ENCODE measurements at places on chromosomes 3 and 15.
A peak's percentile ranks its signal among the peaks of the same experiment; 100 is the strongest.

DNA sequence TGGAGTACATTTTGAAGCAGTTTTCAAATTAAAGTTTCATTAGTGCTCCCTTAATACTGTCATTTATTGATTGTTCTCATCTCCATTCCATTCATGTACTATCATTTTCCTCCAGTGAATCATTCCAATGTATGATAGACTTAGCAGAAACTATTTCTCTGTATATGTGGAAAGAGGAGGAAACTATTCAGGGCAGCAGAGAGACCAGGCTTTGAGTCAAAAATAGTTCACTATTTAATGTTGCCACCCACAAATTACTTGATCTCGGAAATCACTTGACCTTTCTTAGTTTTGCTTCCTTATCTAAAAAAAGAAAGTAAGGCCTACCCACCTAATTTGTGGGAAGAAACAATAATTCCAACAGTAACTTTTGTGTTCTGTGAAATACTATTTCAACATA is 610.5 kb upstream of the ZNF385D start:
- DNase-seq: no peak

DNA sequence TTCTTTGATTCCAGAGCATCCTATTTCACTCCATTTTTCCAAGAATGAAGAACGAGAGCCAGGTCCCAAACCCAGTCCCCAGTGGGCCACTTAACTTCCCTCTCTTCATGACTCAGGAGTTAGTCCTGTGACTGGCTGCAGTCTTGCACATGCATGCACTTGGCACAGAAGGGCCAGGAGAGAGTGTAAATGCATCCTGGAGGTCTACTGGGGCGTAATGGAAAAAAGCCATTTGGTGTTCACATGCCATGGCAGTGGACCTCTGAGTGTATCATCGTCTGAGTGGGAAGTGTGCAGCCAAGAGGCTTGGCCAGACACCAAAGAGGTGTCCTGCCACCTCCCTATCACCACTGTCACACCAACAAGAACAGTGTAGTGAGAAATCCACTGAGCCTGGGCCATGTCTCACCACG is 15.1 kb upstream of the RFTN1 start:
- no peak for DNase-seq

DNA sequence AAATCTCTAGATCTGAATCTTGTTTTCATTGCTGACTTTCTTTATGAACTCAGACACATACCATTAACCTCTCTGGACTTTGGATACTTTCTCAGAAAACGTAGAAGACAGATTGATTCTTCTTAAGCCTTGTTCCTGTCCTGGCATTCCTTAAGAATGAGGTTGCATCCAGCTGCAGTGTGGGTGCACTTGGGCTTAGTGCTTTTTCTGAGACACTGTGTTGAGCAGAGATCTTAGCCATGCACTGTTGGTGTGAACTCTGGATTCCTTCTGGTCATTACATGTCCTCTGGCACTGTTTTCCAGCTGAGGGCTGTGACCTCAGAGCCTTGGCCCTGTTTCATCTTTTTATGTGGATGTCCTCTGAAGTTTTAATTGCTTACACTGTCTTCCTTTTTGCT is 428.3 kb downstream of the CNTN4 start:
- no peak for DNase-seq

GRCh38 chr3:5078151-5078550 is 43.9 kb upstream of the ARL8B start:
- no peak for DNase-seq

- DNase-seq: peak; percentile 46
Observed at GRCh38 chr15:98548139-98548971, 100.0 kb upstream of the IGF1R start.

DNA sequence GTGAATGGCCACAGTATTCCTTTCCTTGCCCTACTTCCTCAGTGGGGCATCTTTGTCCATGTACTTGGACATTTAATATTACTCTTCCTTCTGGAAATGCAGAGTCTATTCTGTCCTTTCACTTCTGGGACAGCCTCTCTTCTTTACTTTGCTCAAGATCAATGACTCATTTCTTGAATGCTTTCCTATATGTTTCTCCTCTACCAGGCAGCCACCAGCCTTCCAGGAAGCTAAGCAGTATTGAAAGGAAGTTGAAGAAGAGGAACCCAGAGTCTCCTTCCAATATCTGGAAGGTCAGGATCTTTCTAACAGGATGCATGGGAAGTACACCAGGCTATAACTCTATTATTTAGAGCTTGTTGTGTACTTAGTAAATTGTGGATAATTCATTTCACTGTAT is 182.8 kb downstream of the CD47 start:
- no peak for DNase-seq

DNA sequence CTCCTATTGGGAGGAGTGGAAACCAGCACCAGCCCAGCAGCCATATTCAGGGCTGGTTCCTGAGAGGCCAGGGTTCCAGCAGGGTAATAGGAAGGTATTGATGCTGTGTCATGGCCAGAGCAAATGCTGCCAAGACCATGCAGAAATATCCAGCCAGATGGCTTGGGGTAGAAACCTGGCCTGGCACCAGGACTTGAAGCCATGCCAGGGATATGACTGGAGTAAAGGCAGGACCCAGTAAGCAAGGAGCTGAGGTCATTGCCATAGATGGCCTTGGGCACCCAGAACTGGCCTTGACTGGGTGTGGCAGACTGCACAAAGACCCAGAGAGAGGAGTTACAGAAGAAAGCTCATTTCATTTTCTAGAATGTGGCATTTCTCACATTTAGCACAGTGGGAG is 257.6 kb upstream of the GOLGA6L4 start:
- DNase-seq: peak; percentile 80

DNA sequence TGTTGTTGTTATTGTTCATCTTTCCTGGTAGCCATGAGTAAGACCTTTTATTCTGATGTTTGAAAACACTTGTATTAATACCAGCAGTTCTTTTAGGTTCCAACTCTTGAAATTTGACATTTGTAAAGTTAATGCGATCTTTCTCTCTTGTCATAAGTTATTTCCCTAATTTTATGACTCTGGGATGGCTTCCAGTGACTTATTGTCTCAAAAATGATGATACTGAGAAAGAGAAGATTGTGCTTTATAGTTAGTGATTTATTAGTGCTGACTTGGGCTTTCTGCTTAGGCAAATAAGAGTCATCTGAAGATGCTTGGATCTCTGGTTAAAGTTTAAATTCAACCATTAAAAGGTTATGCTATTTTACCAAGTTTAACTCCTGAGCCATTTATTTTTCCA is 715.2 kb downstream of the GRM7 start:
- no peak for DNase-seq

DNA sequence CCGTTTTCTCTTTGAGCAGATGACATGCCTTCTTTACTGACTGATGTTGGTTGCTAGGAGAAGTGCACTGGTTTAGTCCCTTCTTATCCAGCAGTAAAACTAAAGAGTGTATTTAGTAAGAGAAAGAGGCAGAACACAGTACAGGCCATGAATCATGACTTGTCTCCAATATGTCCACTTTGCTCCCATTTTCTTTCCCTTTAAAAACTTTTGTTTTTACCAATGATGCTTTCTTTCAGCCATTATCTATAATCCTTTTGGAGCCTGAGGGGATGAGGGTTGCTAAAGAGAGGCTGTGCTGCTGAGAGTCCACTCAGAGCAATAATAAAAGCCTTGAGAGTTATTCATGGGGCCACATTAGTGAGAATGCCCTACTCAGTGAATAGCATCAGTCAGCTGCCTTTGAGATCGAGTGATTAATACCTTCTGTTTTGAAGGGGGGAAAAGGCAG is 12.2 kb downstream of the ROBO2 start:
- DNase-seq: peak; percentile 48

DNA sequence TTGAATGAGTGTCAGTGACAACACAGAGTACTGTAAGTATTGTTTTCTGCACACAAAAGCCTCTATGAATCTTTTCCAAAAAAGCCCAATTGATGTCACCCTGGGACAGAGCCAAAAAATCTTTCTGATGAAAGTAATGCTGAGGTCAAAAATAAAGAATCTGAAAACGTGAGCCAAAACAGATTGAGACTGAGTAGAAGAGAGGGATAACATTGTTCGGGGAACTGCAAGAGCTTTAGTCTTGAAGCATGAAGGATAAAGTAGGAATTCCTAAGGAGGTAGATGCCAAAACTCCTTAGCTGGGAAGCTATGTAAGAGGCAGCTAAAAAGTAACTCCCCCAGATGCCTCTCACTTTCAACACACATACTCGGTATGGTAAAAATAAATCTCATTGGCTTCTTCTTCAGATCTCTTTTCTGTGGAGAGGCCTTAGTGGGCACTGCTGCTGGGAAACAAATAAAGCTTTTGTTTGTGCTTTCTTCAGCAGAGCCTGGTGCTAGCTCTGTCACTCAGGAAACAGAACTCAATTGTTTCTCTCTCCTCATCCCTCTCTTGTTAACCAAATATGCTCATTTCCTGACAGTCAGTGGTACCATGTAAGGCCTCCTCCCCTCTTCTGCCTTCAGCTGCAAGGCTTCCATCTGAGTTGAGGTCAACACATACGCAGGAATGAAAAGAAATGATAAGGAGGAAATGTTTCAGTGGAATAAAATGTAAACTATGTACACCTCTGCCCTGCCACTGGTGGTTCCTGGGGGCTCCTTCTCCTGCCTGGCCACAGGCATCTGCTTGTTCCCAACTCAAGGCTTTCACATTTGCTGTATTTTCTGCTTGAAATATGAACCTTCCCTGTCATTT is 58.1 kb downstream of the CD200 start:
- peak; percentile 3 for DNase-seq

GRCh38 chr3:29568355-29568754 is 287.5 kb downstream of the RBMS3 start:
- DNase-seq: no peak

DNA sequence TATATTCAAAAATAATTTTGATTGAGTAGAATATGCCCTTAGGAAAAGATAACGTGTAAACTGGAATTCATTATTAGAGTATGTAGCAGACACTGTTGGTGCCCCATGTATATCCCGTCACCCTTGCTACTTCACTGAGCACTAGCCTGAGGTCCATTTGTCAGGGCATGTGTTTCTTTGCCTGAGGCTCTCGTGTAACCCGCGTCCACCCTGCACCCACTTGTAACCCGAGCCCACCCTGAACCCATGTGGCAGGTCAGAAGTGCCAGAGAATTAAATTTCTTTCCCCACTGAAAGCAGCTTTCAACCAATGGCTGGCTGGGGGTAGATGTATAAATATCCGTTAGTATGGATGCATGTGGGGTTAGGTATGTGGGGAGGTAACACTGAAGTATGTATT is 474.2 kb upstream of the ZNF385D start:
- no peak for DNase-seq

- no peak for DNase-seq
Observed at GRCh38 chr15:38648121-38648843, 83.7 kb upstream of the RASGRP1 start.

- DNase-seq: peak; percentile 69
Observed at GRCh38 chr3:45246241-45246640, 20.2 kb upstream of the TMEM158 start.

GRCh38 chr3:45938864-45939263 is 4.4 kb upstream of the CXCR6 start:
- DNase-seq: peak; percentile 94

- DNase-seq: no peak
Observed at GRCh38 chr15:70582143-70582945, 181.0 kb downstream of the UACA start.

GRCh38 chr3:113113361-113113760 is 98.0 kb upstream of the BOC start:
- DNase-seq: no peak

DNA sequence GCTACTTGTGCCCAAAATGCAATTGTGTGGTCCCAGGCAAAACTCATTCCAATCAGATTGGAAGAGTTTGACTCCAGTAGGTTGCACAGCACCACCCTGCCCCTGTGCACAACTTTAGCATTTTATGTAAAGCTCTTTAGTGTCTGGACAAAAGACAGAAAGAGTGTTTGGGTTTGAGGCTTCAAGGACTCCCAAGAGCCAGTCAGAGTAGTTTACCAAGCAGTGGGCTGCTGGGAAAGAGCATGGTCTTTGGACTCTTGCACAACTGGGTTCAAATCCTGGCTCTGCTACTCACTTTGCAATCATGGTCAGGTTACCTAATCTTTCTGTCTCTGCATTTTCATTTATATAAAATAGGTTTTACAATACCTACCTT is 75.8 kb upstream of the UMPS start:
- DNase-seq: no peak

- DNase-seq: no peak
Observed at GRCh38 chr3:100089812-100090668, 24.3 kb downstream of the FILIP1L start.

- no peak for DNase-seq
Observed at GRCh38 chr15:38818157-38818790, 253.7 kb upstream of the RASGRP1 start.

DNA sequence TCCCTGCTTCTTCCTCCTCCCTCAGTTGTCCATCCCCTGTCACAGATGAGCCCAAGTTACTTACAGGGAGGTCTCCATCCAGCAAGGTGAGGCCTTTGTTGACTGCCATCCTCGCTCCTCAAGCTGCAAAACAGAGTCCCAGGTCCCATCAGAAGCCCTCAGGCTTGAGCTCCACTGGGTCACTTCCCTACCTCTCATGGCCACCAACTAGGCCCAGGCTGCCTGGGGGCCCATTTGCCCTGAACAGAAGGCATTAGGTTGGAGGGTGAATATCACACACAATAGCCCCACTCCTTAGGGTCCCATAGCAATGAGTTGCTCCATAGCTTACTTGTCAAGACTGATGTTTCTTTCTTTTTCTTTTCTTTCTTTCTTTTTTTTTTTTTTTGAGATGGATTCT is 1.8 kb downstream of the PLIN1 start:
- no peak for DNase-seq

DNA sequence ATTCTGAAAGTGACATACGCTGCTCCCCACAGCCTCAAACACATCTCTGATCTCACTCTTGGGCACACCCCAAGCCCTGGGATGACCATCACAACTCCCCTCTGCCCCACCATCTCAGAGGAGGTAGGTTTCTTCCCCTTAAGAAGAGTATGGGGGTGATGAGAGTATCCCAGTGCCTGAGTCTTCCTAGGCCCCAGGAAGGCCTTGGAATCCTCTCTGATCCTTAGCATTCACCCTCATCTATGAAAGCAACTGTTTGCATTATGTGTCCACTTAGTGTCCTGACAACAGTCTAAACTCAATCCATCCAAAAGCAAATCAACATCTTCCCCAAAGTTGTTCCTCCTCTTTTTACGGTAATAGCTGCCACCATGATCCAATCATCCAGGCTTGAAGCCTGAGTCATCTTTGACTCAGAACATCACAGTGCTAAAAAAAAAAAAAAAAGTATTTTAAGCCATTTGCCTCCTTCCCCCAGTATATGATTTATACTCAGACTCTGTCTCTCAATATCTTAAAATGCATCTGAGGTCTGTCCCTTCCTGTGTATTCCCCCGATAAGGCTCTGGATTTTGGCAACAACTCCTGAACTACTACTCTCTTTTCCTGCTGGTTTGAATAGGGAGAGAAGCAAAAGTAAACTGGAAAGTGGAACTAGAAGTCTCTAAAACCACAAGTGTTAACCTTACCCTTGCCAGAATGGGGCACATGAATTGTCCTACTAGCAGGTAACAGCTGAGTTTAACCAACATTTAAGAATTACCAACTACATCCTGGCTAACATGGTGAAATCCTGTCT is 22.5 kb downstream of the POPDC2 start:
- DNase-seq: no peak

GRCh38 chr3:14774431-14774830 is 44.3 kb upstream of the FGD5 start:
- DNase-seq: no peak

GRCh38 chr15:73983211-73983727 is 8.8 kb downstream of the STOML1 start:
- peak; percentile 86 for DNase-seq

GRCh38 chr3:72938471-72939265 is 50.8 kb downstream of the GXYLT2 start:
- DNase-seq: peak; percentile 63

Data from G401 (cell line).